ENCODE measurements at places on chromosomes 13 and 19. TPM values are rescaled to one million over a fixed set of nuclear protein-coding genes. Genes with fewer than 3 reads are reported as not detected.

The KL gene
- not detected for total RNA-seq

The PSG6 gene
- not detected for total RNA-seq

The IL12RB1 gene
- total RNA-seq = not detected

The SOX1 gene
- not detected for total RNA-seq

The CNFN gene
- not detected for total RNA-seq

The CLDND2 gene
- total RNA-seq = not detected

The ZNF296 gene
- total RNA-seq = 0.48 TPM

The ZNF665 gene
- total RNA-seq = 2.6 TPM
